Activated CD4-positive, alpha-beta T cell treated with anti-CD3 and anti-CD28 coated beads, Interleukin-2, amount 10 ng/mL, durations not matched to agents 7 days and 5 days (primary cell): ENCODE measurements at places on chromosomes 16 and 17. TPM values are rescaled to one million over a fixed set of nuclear protein-coding genes. Genes with fewer than 3 reads are reported as not detected.

DNA sequence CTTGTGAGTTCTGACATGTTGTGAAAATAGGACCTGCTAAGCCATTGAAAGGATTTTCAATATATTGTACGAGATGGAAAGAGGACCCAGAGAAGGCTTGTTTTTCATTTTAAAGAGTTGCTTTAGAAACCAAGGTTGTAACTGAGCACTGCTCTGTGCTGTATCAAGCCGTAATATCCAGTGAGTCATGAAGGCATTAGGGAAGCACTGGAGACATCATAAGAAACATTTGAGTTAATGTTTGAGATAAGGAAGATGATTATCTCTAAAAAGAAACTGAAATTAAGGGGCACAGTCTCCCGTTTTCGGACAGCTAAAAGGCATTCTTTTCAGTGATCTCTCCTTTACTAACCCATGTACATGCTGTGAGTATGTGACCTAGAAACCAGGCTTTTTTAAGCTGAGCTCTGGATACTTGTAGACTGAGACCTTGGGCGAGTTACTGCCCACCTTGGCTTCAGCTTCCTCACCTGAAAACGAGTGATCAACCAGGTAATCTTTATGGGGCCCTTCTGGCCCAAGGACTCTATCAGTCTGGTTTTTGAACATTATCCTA lies 149.2 kb upstream of the TBX2 start:
- DNase-seq = no peak

- DNase-seq = no peak
These were observed 118.7 kb upstream of the CDH5 start for GRCh38 chr16:66247516-66248481.

DNA sequence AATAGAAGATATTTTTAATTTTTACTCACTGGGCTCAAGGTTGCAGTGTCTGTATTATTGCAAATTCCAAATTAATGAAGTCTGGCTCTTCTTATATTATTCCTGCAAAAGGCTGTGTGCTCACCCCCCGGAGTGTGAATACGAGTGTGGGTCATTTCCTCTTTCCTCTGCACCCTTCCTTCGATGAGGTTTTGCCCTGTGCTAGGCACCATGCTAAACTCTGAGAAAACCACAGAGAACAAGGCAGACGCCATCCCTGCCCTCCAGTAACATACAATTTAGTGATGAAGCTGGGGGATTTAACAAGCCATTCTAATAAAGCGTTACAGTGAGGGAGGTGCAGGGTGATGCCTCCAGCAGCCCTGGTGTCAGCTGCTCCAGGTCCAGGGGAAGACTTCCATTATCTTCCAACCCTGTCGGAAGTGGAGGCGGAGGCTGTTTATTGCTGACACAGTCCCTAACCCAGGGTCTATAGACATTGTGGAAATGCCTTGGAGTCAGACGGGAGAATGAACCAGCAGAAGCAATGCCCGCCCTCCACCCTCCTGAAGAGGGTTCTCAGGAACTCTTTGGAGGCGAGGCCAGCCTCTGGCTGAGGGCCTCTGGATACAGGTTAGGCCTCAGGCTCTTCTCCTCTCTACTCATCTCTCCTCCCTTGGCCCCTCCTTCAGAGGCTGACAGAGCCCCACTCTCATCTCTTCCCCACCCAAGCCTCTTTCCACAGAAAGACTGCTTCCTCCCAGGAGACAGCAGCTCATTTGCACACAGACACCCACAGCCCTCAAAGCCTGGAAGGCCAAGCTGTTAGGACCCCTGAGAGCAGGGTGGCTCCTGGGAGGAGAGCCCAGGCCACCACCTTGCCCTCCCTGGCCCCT lies 2.0 kb upstream of the ACE start:
- no peak for DNase-seq

SP6 gene
- not detected for total RNA-seq
